ENCODE measurements at places on chromosomes 11 and 22.

GRCh38 chr11:60455531-60456042, at the start of gene MS4A1:
Gene MS4A1 (plus strand): TSS chr11:60455847. CDS start chr11:60462375, 6,528 bp downstream.
- no peak for DNase-seq

DNA sequence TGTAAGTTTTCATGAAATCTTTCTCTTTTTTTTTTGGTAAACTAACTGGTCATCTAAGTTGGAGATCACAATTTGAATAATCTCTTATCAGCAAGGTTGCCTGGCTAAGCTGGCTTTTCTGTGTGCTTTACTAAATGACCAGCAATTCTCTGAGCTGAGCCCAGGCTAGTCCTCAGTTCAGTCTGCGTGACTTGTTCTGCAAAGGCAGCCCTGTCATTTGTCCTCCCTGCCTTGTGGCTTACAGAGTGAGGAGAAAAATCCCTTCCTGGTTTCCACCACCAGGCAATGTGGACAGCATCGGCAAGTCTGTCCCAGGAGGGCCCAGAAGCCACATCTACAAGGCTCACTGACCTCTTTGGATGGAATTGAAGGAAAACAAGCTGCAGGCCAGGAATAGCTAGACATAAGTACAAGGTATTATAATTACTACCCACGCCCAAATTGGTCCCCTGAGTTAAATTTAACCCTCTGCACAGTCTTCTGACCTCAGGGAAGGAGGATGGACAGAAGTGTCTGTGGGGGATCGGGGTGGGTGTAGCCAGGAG, 108.6 kb downstream of the SCN3B start:
- no peak for DNase-seq

- no peak for DNase-seq
These were observed 22.6 kb downstream of the DCUN1D5 start for GRCh38 chr11:103069367-103069766.

- no peak for DNase-seq
These were observed 13.1 kb downstream of the RCN1 start for GRCh38 chr11:32103941-32104340.

GRCh38 chr22:50640857-50641647, 13.1 kb upstream of the ARSA start:
- DNase-seq: no peak

DNA sequence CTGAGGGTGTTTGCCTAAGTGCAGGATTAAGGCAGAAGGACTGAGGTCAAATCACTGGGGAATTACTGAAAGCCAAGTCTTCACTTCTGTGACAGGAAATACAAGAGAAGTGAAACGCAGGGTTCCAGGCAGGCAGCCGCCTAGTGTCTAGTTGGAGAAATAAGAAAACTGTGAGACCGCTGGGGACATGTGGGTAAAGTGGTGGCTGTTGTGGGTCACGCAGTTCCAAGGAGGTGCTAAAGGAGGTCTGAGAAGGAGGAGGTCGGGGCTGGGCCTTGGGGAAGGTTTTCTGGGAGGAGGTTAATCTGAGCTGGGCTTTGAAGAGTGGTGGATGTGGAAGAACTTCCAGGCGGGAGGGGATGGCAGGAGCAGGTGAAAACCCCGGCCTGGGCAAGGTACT, 11.2 kb downstream of the MCM5 start:
- no peak for DNase-seq

GRCh38 chr11:128530118-128531074, 57.0 kb downstream of the ETS1 start:
- no peak for DNase-seq

DNA sequence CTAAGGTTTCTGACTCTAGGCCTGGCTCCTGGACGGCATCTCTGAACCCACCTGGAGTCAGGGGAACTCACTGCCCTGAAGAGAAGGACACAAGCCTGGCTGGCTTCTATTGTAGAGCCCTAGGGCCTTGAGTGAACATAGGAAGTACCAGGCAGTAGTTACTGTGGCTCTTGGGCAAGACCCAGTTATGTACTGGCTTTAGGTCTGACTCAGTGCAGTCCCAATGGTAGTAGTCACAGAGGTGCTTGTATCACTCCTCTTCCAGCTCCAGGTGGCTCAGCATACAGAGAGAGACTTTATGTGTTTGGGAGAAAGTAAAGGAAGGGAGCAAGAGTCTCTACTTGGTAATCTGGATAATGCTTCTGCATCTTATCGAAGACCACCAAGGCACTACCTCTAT, 13.9 kb upstream of the PAK1 start:
- DNase-seq: no peak

DNA sequence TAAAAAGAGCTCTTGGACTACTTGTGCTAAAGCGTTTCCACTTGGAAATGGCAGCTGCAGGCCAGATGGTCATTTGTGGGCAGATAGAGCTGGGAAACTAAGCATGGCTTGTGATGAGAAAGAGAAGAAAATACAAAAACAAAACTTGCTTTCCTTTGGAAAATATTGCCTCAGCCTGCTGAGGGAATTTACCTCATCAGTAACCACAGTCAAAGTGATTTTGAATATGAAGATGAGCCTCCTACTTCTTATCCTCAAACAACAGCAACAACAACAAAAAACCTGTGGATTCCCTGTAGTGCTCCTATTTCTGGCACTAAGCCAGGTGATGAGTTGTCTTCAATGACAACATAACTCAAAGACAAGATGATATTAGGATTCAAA, 62.7 kb upstream of the FIBIN start:
- DNase-seq: no peak

GRCh38 chr22:42834177-42834949, 22.7 kb downstream of the ARFGAP3 start:
- DNase-seq: no peak

GRCh38 chr11:67641338-67642172, 2.0 kb upstream of the TBX10 start:
- no peak for DNase-seq

DNA sequence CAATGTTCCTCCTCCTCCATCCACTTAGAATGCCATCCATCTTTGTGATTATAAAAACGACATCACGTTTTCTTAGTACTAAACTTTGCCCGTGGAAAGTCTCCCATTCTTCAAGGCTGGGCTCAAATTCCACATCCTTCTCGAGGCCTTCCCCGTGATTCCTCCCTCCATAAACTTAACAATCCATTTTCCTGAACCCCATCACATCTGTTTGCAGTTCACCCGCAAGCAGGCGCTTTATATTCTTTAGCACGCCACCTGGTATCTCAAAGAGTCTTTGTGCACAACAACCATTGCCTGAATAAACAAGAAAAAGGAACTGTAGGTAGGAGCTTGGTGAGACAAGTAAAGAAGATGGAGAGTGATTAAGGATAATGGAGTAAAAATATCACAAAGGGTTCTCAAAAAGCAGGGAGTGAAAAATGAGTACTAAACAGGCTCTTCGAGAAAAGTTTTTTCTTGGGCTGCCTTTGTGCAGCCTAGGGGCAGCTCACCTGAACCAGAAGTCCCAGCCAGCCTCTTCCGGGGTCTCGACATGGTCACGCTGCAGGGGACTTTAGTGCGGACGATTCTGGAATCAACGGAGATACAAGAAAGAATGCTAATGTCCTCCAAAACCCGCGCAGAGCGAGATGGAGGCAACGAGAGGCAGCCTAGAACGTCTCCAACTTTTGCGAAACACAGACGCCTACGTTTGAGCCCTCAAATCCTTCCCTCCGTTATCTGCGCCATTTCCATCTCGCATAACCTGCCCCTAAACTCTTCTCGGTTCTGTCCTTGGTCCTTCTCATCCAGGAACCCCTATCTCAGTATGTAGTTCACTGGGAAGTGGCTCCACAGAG, 585 bp downstream of the THYN1 start:
- DNase-seq: no peak

GRCh38 chr11:118152552-118153471, at the start of gene SCN4B:
Gene SCN4B (minus strand): TSS chr11:118152823. CDS start chr11:118152673, 150 bp downstream.
- DNase-seq: peak; percentile 74

DNA sequence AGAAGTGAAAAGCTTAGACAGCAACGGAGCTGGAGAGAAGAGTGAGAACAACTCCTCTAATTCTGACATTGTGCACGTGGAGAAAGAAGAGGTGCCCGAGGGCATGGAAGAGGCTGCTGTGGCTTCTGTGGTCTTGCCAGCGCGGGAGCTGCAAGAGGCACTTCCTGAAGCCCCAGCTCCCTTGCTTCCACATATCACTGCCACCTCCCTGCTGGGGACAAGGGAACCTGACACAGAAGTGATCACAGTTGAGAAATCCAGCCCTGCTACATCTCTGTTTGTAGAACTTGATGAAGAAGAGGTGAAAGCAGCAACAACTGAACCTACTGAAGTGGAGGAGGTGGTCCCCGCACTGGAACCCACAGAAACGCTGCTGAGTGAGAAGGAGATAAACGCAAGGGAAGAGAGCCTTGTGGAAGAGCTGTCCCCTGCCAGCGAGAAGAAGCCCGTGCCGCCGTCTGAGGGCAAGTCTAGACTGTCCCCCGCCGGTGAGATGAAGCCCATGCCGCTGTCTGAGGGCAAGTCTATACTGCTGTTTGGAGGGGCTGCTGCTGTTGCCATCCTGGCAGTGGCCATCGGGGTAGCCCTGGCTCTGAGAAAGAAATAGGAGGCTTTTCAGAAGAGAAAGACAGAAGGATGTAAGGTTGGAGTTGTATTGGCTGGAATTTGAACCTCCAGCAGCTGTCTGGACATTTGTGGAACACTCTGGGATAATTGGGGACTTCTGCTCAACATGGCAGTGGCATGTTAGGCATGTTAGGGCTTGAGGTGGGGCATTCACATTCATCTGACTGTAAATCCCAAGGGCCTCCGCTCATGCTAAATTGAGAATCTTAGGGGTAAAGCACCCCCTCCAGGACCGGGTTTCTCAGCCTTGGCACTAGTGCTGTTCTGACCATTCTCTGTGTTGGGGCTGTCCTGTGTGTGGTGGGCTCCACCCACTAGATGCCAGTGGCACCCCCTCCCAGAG, 47.1 kb downstream of the BID start:
- no peak for DNase-seq

DNA sequence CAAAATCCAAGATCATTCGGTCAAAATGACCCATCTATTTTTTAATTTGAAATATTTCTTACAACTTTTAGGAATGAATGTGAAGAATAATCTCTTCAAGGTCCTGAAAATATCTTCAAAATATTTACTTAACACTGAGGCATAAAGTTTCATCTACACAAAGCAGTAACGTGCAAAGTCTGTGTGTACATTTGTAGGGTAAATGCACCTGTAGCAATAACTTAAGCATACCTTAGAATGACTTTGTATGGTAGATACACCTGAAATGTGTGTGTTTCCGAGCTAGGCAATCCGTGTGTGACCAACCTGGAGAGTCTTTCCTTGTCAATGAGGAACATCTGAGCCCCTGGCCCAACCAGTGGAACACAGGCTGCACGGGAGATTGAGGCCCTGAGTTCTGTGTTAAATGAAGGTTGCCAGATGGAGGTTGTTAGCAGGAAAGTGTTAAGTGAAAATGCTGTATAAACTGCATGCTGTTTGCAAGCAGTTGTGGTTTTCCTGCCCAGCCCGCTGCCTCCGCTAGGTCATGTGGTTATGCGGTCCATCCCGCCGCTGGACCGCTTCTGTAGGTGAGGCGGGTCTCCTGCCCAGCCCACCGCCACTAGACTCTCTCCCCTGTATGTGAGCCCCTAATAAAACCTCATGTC, 7.6 kb upstream of the CTR9 start:
- no peak for DNase-seq

DNA sequence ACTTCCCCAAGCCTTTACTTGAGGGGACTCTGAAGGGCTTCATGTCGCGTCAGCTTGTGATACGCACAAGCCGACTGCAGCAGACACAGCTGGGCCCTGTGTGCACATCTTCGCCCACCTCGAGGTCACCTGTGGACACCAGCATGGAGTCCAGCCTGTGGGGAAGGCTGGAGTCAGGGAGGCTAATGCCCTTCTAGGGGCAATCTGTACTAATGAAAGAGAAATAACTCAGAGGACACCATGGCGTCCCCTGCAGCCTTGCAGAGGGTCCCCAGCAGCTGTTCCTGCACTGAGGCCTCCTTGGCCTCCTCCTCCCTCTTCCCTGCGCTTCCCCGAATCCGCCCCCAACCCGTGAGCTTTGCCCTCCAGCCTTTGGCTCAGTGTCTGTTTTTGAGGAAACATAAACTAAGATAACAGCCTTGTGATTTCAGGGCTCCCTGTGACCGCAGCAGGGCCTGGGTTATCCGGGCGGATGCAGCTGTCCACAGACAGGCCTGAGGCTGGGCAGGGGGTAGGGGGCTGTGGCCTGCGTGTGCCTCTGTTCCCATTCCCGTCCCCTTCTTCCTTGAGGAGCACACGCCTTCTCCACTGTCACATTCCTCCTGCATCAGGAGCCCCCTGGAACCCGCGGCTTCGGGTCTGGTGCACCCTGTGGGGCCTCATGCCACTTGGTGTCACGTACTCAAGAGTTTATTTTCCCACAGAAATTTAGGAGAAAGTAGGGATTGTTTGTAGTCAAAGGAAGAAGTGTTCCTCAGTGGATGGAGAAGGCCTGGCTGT, 25.0 kb downstream of the KRTAP5-5 start:
- DNase-seq: no peak

Measured in HuH-7 (cell line).